ENCODE measurements at places on chromosomes 1 and 21.

GRCh38 chr1:210489491-210489890 is 160.8 kb downstream of the HHAT start:
- DNase-seq = no peak

GRCh38 chr1:31576201-31576669 is at the start of gene TINAGL1:
TSS of gene TINAGL1 (plus strand) at chr1:31576515. CDS start at chr1:31577149, 634 bp downstream.
- peak; percentile 60 for DNase-seq

DNA sequence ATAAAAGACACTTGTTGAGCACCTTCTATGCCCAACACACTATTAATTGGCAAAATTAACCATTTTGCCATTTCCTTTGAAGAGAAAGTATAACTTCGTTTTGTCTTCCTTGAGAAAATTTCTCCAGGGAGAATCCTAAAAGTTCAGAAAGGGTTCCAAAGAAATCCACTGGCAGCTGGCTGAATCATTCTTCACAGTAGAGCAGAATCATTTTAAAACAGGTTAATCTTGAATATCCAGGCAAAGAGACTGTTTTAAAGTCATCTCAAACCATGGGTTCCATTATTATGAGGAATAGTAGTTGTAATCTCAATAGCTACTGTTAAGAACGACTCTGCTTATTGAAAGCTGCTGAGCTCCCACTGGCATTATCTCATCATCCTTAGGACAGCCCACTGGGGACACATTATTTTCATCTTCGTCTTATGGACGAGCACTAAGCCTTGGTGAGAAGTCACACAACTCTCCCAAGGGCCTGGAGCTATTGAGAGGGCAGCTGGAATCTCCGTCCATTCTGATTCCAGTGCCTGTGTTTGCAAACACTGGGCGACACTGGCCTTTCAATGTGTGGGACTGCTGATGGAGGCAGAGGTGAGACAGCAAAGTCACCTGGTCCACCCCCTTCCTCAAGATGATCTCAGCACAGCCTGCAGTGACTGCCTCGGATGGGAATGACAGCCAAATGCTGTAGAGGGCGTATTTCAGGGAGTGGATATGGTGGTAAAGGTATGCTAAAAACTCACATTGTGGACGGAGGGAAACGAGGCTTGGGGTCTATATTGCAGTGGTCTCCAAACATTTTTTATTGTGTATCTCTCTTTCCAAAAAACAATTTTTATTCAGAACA is 15.3 kb upstream of the PGBD5 start:
- no peak for DNase-seq

DNA sequence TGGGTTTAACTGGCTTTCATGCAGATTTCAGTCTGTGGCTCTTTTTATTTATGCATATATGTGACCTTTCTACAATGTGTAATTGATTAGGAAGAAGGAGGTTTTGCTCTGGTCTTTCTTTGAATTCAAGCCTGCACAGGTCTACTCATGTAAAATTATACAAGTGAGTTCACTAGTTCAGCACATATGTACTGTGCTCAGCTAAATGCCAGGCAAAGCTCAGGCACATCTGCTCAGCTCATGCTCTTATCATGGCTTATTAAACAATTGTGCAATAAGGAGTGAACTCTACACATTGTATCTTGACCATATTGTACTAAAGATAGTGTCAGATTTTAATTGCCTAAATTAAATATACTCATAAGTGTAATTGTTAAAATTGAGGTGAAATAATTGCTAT is 378.4 kb downstream of the ADGRL2 start:
- DNase-seq = no peak

DNA sequence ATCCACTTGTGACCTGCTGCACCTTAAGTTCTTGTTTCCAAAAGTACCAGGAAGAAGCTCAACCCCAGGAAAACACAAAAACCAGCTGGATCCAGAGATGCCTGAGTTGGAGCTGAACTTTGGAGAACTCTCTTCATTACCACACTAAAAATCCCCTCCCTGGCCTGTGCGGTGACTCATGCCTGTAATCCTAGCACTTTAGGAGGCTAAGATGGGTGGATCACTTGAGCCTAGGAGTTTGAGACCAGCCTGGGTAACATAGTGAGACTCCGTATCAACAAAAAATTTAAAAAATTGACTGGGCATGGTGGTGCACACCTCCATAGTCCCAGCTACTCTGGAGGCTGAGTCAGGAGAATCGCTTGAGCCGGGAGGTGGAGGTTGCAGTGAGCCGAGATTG is 6.2 kb downstream of the MAP1LC3C start:
- peak; percentile 60 for DNase-seq

DNA sequence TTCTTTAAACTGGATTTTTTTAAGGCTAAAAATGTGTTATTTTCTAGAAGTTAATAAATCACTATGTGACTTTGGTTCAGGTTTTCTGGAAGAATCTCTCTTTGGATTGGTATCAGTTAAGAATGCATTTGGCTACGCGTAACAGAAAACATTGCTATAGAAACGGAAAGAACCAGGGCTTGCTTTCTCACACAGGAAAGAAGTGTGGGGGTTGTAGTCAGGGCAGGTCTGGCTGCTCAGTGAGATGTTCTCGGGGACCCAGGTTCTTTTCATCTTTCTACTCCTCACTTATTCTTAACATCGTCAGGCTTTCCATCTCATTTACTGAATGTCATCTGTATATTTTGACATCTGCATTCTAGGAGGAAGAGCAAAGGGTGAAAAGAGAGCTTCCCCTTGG is 191.4 kb downstream of the ZBTB18 start:
- no peak for DNase-seq

DNA sequence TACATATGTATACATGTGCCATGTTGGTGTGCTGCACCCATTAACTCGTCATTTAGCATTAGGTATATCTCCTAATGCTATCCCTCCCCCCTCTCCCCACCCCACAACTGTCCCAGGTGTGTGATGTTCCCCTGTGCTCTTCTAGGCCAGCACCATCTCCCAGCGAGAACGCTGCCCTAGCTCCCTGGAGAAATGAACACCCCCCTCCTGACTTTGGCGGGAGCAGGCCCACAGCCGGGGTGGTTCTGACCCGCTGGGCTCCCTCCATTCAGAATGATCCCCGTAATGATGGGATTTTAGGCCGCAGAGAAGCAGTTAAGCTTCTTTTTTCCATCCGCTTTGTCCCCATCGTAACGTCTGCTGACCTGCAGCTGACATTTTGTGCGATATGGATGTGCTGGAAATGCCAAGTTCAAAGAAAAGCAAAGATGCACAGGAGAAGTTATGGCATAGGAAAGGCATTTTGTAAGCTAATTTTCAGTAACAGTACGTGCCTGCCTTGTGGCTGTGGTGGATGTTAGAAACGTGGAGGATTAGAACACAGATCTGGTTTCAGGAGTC is 39.3 kb downstream of the ELK4 start:
- no peak for DNase-seq

DNA sequence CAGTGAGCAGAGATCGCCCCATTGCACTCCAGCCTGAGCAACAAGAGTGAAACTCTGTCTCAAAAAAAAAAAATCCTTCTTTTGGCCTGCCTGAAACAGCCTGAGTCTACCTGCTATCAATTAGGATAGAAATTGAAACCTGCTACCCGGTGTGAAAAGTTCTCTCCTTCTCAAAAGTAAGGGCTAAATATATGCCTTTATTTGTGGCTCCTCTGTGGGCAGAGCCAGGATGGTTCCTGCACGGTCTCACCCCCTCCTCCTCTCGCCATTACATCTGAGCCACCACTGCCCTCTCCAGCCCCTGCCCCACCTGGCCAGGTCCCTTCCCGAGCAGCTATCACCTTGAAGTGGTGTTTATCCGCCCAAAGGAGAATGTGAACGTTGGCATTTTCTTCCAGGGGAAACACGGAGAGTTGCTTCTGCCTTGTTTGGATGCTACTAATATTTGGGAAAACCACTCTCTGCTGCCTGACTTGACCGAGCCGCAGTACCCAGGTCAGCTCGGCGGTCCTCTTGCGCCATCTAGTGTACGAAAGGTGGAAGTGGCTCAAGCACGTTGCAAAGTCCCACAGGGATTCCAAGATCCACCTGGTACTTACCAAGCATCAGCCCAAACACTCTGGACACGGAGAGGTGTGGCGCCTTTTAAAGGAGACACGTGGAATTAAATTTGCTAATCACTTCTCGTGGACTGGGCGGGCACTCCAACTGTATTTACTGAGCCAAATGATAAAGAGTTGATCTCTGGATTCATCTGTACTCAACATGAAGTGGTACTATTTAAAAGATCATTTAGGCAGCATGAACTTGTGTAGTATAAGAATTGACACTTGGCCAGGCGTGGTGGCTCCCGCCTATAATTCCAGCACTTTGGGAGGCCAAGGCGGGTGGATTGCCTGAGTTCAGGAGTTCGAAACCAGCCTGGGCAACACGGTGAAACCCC is 31.9 kb downstream of the SETD4 start:
- peak; percentile 72 for DNase-seq

Data from HT1080 (cell line).